ENCODE measurements at places on chromosomes 5 and 9. TPM values are rescaled to one million over a fixed set of nuclear protein-coding genes. Genes with fewer than 3 reads are reported as not detected.

Gene TEX48
- not detected for total RNA-seq

Gene PDE8B
- 2.2 TPM for total RNA-seq

Gene TMEM161B
- 21.5 TPM for total RNA-seq

Gene CTSV
- total RNA-seq = 0.69 TPM

Gene SERINC5
- total RNA-seq = 49.7 TPM

Gene ACTBL2
- not detected for total RNA-seq

Gene PAEP
- total RNA-seq = not detected

Gene IL31RA
- 0.25 TPM for total RNA-seq

Gene PHYHD1
- 63.9 TPM for total RNA-seq

Gene ECM2
- 63.1 TPM for total RNA-seq

Gene OTP
- not detected for total RNA-seq

Gene CRB2
- 1.6 TPM for total RNA-seq

DNA sequence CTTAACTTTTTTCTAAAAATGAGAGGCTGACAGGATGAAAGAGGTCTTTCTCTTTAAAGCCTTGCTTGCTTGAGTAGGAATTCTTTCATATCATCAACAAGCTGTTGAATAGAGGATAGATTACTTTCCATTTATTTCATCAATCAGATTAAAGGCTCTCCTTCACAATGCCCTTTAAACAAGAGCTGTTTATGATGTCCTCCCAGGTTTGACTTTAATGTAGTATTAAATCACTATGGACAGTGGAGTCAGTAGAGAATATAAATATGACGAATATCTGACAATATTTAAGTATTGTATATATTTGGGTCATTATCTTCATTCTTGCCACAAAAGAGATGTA is 282.0 kb downstream of the ISL1 start:
- H3K27ac ChIP-seq = no peak overlapping the region
- H3K27me3 ChIP-seq = no peaks in the 10 kb centered on the region
- no peak overlapping the region for H3K4me3 ChIP-seq

GRCh38 chr5:120454094-120454798 is 9.9 kb upstream of the PRR16 start:
- no peak overlapping the region for H3K27ac ChIP-seq
- no peaks in the 10 kb centered on the region for H3K27me3 ChIP-seq
- H3K4me1 ChIP-seq = no peaks in the 10 kb centered on the region
- no peak for DNase-seq
- no peak overlapping the region for H3K4me3 ChIP-seq

DNA sequence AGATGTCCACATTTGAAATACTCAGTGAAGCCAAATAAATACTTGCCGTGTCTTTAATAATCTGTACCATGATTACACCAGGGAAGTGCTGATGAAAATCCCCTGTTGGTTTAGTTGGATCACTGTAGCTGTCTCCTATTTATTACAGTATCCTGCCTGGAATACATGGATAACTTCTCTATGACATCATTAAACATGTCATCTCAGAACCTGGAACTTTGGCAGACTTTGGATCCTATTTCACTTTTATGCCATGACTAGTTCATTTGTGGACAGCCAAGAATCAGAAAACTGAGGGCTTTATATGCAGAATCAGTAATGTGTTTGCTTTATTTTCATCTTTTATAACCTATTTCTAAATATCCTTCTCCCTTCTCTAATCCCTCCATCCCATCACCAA is at the start of gene TXNDC8:
TSS of gene TXNDC8 (minus strand) at position 137 of the 400 bp plus-strand sequence.
- no peak for DNase-seq
- no peaks in the 10 kb centered on the region for H3K27me3 ChIP-seq
- H3K27ac ChIP-seq = no peak within 1 kb of the TSS
- no peak within 1 kb of the TSS for H3K4me3 ChIP-seq

- H3K27me3 ChIP-seq = no peaks in the 10 kb centered on the region
- DNase-seq = no peak
- H3K4me3 ChIP-seq = no peak overlapping the region
- H3K4me1 ChIP-seq = no peaks in the 10 kb centered on the region
- no peak overlapping the region for H3K27ac ChIP-seq
- no peaks in the 10 kb centered on the region for H3K36me3 ChIP-seq
Measured at GRCh38 chr9:79912318-79913070, 340.7 kb downstream of the TLE4 start.

DNA sequence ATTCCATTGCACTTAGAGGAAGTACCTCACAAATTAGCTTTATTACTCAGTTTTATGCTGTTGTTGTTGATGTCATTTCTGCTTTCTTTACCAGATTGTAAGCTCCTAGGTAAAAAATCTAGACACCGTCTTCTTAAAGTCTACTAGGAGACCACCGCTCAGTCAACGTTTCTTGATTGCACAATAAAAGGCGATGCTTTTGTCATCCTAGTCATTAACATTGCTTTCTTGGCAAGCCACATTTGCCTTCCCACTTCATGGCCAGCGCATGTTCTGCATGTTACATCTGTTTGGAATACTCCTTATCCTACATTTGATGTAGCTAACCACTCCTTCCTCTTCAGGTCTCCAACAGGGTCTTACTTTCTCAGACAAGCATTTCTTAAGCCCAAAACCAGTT is 464.0 kb upstream of the TUSC1 start:
- H3K4me3 ChIP-seq = no peak overlapping the region
- no peaks in the 10 kb centered on the region for H3K4me1 ChIP-seq
- H3K36me3 ChIP-seq = no peaks in the 10 kb centered on the region

GRCh38 chr9:116800885-116801284 is 113.8 kb downstream of the TRIM32 start:
- DNase-seq = no peak
- no peaks in the 10 kb centered on the region for H3K4me1 ChIP-seq
- no peaks in the 10 kb centered on the region for H3K36me3 ChIP-seq
- H3K27ac ChIP-seq = no peak overlapping the region

- H3K4me3 ChIP-seq = no peak overlapping the region
- H3K36me3 ChIP-seq = no peaks in the 10 kb centered on the region
- H3K27ac ChIP-seq = no peak overlapping the region
- H3K27me3 ChIP-seq = no peaks in the 10 kb centered on the region
Measured at GRCh38 chr9:85401998-85402397, 339.8 kb downstream of the AGTPBP1 start.

- no peak for DNase-seq
- no peaks in the 10 kb centered on the region for H3K4me1 ChIP-seq
- H3K27ac ChIP-seq = no peak overlapping the region
- no peaks in the 10 kb centered on the region for H3K36me3 ChIP-seq
- no peak overlapping the region for H3K4me3 ChIP-seq
- no peaks in the 10 kb centered on the region for H3K27me3 ChIP-seq
Measured at GRCh38 chr5:109253262-109253661, 156.5 kb downstream of the PJA2 start.

GRCh38 chr5:63131626-63132285 is 553.1 kb downstream of the LRRC70 start:
- H3K36me3 ChIP-seq = no peaks in the 10 kb centered on the region
- no peak overlapping the region for H3K27ac ChIP-seq
- no peaks in the 10 kb centered on the region for H3K4me1 ChIP-seq
- H3K27me3 ChIP-seq = no peaks in the 10 kb centered on the region
- no peak for DNase-seq

DNA sequence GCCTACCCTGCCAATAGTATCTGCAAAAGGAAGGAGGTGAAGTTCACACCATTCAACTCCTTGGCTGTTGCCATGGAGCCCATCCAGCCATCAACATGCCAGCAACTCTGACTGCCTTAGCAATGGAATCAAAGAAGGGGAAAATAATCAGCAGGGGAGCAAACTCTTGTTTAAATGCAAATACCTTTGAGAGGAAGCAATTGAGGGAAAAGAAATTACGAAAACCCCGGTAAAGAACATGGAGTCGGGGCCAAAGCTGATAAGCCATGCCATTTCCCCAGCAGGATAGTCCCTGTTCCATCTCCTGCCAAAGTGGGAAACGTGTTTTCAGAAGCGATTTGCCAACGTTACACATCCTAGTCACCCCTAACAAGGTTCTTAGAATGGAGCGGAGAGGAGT is 69.0 kb downstream of the MFAP3 start:
- H3K4me1 ChIP-seq = no peaks in the 10 kb centered on the region
- no peak overlapping the region for H3K27ac ChIP-seq
- H3K4me3 ChIP-seq = no peak overlapping the region
- no peaks in the 10 kb centered on the region for H3K27me3 ChIP-seq

GRCh38 chr9:22332202-22332601 is 114.4 kb upstream of the DMRTA1 start:
- no peaks in the 10 kb centered on the region for H3K36me3 ChIP-seq
- no peak overlapping the region for H3K27ac ChIP-seq
- no peaks in the 10 kb centered on the region for H3K4me1 ChIP-seq
- H3K4me3 ChIP-seq = no peak overlapping the region

GRCh38 chr9:16290169-16290568 is 580.3 kb downstream of the BNC2 start:
- no peak overlapping the region for H3K4me3 ChIP-seq
- no peaks in the 10 kb centered on the region for H3K27me3 ChIP-seq
- H3K27ac ChIP-seq = no peak overlapping the region
- no peak for DNase-seq

GRCh38 chr9:3879315-3879714 is 353.5 kb upstream of the RFX3 start:
- H3K4me1 ChIP-seq = no peaks in the 10 kb centered on the region
- DNase-seq = no peak
- no peaks in the 10 kb centered on the region for H3K27me3 ChIP-seq
- no peaks in the 10 kb centered on the region for H3K36me3 ChIP-seq
